ENCODE measurements at places on chromosomes 11 and 22.

- DNase-seq, result no peak
These were observed 393.0 kb upstream of the KIRREL3 start for GRCh38 chr11:127393460-127393997.

- DNase-seq, result no peak
These were observed 4.0 kb downstream of the STIM1 start for GRCh38 chr11:3859373-3859881.

DNA sequence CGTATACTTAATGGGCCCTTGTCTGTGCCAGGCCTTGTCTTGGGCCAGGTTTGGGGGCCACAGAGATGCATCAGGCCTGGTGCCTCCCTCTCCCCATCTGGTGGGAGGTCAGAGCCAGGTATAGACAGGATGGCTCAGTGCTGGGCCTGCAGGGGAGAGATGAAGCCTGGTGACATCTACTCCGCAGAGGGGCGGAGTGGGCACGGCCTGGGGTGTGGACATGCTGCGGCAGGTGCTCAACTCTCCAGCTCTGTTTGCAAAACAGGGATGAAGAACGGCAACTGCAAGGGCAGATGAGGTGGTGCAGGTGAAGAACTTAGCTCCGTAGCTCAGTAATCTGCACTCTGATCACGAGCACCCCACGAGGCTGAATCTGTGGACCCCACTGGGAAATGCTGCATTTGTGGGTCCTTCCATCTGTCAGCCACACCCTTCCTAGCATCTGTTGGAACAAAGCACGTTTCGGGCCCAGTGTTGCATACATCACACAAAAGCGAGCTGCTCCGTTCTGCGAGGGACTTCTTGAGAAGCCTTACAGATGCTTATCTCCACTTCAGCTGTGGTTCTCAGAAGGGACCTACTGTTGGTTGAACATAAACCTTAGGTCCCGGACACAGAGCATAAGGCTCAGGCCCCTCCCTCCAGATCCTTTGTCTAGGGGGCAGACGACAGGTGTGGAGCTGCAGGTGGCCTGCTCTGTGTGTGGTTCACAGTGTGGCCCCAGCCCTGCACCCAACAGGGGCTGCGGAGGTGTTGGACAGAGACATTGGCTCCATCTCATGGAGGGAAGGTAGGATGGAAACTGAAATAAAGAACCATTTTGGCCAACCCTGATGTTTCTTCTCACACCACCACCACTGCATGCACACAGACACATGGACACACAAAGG is 78.3 kb downstream of the LRRC32 start:
- no peak for DNase-seq

GRCh38 chr11:130692220-130692619 is 224.1 kb downstream of the SNX19 start:
- DNase-seq, result no peak

DNA sequence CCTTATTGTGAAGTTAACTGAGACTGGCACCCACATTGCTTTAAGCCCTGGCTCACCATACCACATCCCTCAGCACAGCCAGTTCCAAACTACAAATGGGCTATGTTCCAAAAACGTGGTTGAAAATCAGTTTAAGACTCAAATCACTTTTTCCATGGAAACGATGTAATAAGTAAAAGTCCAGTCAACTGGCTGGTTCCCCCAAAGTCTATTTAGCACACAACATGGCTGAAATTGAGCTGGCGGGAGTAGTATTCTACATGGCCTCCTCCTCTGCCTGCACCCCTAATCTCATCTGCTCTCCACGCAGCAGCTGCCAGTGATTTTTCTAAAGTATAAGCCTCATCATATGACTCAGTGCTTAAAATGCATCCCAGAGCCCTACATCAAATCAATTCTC is 40.9 kb upstream of the BIRC3 start:
- DNase-seq, result no peak

DNA sequence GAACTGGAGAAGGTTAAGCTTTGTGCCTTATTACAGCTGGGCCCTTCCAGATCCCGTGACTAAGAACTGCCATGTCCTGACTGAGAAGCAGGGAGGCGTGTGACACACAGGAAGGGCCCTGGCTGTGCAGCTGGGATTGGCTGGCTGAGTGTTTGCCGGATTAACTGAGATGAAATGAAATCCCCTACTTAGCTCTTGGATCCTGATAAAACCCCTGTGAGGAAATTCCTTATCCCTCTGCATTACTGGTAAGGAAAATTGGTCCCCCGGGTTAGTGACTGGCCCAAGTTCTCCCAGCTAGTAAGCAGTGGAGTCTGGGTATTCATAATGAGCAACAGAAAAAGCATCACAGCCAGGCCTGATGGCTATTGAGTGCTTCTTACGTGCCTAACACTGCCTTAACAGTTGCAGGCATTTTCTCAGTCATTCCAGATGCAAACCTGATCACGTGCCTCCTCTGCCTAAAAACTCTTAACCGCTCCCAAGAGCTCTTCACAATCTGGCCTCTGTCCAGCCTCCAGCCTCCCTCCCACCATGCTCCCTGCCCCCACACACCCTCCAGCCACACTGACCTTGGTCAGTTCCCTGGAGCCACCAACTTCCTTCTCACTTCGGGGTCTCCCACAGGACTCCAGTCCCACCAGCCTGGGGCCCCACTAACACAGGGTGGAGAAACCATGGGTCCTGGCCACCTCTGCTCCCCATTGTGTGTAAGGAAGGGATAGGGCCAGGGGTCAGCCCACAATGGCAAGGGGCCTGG is 37.8 kb downstream of the ARRB1 start:
- DNase-seq, result no peak

DNA sequence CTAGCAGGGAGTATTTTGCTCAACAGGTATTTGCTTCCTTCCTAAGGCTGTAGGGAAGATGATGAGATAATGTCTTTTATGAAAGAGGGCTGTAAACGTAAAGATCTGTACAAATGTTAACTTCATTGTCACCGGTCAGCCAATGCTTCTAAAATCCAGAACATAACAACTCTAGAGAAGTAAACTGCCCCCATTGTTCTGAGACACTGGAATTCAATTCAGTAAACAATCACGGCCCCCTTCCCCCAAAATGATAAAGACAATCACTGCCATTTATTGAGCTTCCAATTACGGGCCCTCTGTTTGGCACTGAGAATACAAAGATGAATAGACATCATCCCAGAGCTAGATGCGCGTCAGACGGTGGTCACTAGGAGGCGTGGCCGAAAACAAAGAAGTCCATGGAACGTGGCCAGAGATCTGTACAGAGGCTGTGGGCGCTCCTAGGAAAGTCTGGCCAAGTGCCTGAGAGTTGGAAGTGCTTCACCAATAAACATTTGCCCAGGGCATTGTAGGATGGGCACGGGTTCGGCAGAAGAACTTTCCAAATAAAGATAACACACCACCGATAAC is 576 bp downstream of the TMEM258 start:
- DNase-seq, result no peak

GRCh38 chr11:18650859-18651557 is 16.9 kb upstream of the SPTY2D1 start:
- no peak for DNase-seq

GRCh38 chr22:49601614-49602321 is 225.9 kb downstream of the BRD1 start:
- no peak for DNase-seq

DNA sequence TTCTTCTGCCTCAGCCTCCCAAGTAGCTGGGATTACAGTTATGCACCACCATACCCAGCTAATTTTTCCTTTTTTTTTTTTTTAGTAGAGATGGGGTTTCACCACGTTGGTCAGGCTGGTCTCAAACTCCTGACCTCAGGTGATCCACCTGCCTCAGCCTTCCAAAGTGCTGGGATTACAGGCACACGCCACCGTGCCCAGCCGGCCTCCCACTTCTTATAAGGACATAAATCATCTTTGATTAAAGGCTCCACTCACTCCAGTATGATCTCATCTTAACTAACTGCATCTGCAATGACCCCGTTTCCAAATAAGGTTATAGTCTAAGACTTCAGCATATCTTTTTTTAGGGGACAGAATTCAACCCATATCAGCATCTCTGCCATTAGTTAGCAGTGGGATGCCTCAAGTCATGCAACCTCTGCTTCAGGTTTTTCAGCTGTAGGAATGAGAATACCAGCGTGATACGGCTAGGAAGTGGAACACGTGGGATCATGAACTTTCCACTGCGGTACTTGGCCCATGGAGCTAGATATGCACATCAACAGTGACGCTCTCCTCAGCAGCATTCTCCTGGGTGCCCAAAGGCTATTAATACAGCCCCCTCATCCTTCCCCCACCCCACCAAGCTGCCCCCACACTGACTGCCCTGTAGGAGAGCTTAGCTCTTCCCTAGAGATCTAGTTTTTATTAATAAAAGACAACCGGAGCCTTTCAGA is 41.4 kb downstream of the MCHR1 start:
- no peak for DNase-seq

DNA sequence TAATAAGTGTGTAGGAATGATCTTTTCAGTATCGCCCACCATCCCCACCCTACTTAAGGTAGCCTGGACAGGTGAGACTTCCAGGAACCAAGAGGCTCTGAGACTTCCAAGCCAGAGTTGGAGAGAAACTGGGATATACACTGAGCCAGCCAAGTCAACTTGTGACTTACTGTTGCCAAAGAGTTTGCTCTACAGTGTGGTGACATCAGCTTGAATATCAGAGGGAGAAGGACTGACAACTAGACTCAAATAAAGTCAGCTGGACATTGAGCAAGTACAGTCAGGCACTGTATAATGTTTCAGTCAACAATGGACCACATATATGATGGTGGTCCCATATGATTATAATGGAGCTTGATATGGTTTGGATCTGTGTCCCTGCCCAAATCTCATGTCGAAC is 1.2 kb upstream of the MMP10 start:
- DNase-seq, result no peak

- DNase-seq, result no peak
These were observed 911.5 kb upstream of the RAG2 start for GRCh38 chr11:37509506-37509905.

GRCh38 chr22:49966774-49967705 is 6.5 kb downstream of the PIM3 start:
- DNase-seq, result no peak

DNA sequence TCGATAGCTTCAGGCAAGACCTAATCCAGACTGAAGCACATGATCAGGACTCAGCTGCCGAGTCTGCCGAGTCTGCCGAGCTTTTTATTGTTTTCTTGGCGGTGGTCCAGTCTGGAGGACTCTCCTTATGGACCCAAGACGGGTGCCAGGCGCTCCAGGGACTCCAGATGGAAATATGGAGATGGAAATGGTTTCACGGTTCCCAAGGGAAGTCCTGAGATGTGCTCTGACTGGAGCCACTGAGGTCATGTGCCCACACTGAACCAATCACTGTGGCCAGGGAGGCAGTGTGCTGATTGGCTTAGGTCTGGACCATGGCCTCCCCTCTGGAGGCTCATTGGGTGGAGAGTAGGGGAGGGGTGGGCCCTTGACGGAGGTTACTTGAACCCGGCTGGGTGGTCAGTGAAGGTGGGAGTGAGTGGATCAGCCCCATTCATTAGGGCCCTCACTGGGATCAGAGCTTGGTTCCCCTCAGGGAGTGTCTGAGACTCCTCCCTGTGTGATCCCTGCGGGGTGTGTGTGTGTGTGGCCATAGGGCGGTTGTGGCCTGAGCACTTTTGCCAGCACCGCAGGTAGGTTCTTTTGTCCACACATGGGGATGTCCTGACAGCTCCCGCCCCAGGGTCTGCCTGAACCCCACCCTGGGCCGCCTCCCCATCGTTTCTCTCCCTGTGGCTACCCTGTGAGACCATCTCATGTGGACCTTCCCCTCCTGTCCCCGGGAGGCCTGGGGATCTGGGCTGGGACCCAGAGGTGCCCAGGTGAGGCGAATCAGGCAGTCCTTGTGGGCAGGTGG is 14.0 kb downstream of the RPS6KA4 start:
- DNase-seq, result no peak

DNA sequence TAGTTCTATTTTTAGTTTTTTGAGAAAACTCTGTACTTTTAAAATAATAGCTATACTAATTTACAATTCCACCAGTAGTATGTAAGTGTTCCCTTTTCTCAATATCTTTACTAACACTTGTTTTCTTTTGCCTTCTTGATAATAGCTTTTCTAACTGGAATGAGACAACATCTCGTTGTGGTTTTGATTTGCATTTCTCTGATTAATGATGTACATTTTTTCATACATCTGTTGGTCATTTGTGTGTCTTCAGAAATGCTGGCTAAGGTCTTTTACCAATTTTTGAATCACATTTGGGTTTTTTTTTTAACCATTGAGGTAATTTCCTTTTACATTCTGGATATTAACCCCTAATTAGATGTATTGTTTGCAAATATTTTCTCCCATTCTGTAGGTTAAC is 258.9 kb downstream of the DYNC2H1 start:
- no peak for DNase-seq

DNA sequence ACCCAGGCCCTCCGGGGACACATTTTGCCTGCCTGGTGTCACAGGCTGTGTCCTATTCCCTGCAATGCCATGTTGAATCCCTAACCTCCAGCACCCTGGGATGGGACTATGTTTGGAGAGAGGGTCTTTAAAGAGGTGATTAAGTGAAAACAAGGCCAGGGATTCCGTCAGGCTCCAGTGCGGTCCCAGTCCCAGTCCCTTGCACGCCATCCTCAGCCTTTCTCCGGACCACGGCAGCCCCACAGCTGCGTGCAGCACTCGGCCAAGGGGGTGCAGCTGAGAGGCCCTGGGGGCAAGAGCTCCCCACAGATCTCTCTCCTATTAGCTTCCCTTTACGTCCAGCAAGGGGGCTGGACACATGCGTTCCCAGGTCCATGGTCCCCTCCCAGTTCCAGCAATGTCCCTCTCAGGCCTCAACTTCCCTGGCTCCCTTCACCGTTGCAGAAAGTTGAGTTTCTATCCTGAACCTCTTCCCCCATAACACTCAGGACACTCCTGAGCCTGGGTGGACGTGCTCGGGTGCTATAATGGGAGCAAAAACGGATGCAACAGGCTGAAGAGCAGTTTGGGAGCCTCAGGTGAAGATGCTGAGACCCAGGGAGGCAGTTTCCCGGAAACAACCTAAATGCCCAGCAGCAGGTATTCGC is 1422.7 kb downstream of the BRD1 start:
- no peak for DNase-seq

DNA sequence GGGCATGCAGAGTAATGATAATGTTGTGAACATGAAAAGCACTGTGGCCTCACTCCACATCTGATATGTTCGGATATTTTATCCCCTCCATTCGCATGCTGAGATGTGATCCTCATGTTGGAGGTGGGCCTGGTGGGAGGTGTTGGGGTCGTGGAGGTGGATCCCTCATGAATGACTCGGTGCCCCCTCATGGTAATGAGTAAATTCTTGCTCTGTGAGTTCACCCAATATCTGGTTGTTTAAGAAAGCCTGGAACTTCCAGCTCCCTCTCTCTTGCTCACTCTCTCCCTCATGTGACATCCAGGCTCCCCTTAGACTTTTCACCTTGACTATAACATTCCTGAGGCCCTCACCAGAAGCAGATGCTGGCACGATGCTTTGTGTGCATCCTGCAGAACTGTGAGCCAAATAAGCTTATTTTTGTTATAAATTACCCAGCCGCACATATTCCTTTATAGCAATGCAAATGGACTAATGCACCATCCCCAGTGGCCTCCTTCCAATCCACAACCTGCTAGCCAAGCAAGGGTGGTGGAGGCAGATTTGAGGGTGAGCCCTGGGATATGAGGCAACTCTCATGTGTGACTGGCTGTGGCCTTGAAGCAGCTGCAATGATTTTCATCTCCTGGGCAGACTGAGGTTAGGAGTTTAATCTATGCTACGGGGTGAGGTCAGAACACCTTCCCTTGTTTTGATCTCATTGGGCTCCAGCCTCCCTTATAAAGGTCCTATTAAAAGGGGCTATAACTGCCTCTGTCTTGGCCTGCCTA is 276.5 kb downstream of the ETS1 start:
- no peak for DNase-seq

- DNase-seq, result no peak
These were observed 132.5 kb downstream of the ADAMTS15 start for GRCh38 chr11:130580891-130581492.

GRCh38 chr22:31625661-31626426 is 36.2 kb downstream of the PISD start:
- no peak for DNase-seq

All from stimulated activated CD8-positive, alpha-beta memory T cell treated with anti-CD3 and anti-CD28 coated beads, Interleukin-12 subunit alpha, Interleukin-12 subunit beta, amount 100 ng/mL, for 4 hours (primary cell).